ENCODE measurements at places on chromosomes 1 and 21.

- no peak for DNase-seq
Observed at GRCh38 chr1:38561725-38562124, 297.8 kb downstream of the RRAGC start.

DNA sequence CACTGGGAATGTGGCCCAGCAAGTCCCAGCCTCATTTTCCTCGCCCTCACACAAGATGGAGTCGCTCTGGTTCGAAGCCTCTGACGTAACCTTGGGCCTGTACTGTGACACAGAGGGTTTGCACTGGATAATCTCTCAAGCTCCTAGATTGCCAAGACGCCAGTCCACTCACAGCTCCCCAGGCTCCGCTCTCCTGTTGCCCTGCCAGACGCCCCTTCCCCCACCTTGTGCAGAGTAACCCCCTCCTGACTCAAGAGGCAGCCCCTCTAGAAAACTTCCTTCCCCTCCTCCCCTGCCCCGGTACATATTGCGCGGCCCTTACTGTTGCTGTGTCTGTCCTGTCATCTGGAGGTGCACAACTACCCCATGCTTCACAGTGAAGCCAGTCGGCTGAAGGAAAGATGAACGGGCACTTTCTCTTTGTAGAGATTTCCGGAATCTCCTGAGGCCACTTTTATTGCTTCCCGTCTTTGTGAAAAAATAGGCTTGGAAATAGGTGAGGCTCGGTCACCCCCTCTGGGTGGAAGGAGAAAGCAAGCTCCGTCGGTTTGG is 981 bp upstream of the KIAA1614 start:
- peak; percentile 46 for DNase-seq

- DNase-seq = no peak
Observed at GRCh38 chr1:177427811-177428210, 257.1 kb downstream of the BRINP2 start.

GRCh38 chr1:225435957-225436392 is 8.1 kb upstream of the LBR start:
- DNase-seq = no peak

DNA sequence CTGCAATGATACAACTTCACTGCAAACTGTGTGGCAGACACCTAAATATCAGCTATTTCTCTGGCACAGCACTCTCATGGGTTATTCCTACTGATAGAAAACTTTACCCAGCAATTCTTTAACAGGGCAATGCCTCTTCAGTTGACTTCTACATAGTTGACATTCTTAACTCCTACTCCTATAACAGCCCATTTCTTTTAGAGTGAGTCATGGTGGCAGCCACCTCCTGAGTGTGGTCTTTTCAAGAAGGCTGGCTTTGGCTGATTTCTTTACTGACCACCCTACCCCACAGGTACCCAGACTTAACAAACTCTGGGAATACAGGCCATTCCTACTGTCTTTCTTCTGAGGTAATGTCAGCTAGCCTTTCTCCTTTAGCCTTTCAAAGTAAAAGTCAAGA is 805.8 kb upstream of the ADGRL2 start:
- DNase-seq = no peak

- no peak for DNase-seq
Observed at GRCh38 chr1:18021242-18021641, 86.4 kb upstream of the IGSF21 start.

DNA sequence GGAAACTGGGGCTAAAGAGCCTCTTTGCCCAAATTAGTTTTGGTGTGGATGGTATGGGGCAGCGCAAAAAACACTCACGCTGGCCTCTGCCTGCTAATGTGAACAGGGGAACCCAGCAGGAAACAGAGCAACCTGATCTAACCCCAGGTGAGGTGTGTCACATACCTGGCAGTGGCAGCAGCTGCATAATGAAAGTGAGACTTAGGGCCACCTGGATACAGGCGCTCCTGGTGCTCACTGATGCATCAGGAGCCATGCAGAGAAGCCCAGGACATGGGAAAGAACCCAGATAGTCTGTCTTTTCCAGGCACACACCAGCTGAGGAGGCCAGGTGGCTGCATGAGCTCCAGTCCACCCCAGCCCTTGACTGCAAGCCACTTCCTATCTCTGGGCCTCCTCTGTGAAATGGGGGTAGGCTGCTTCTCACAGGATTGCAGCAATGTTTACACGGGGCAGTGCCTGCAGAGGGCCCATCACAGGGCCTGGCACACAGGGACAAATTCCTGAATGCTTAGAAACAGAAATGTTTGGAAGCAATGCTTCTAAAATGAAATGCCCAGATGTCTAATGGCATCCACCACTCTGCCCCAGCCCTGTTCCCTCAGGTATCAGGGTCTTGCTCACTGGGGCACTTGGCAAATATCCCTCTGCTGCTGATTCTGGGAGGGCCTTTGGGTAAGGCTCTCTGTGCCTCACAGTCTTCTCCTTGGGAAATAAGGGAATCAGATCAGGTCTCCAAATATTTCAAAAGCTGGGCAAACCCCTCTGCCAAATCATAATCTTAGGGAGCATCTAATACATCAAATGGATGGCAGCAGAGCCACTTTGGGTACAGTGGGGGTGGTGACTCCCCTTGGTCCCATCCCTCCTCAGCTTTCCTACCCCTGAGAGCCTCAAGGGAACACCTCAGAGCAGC is 19.9 kb downstream of the DHCR24 start:
- DNase-seq = no peak

GRCh38 chr1:94438692-94439276 is 20.6 kb downstream of the ABCD3 start:
- DNase-seq = no peak

GRCh38 chr1:173527151-173527826 is 50.2 kb downstream of the PRDX6 start:
- DNase-seq = peak; percentile 32

GRCh38 chr1:210696709-210697108 is 368.0 kb downstream of the HHAT start:
- peak; percentile 21 for DNase-seq

DNA sequence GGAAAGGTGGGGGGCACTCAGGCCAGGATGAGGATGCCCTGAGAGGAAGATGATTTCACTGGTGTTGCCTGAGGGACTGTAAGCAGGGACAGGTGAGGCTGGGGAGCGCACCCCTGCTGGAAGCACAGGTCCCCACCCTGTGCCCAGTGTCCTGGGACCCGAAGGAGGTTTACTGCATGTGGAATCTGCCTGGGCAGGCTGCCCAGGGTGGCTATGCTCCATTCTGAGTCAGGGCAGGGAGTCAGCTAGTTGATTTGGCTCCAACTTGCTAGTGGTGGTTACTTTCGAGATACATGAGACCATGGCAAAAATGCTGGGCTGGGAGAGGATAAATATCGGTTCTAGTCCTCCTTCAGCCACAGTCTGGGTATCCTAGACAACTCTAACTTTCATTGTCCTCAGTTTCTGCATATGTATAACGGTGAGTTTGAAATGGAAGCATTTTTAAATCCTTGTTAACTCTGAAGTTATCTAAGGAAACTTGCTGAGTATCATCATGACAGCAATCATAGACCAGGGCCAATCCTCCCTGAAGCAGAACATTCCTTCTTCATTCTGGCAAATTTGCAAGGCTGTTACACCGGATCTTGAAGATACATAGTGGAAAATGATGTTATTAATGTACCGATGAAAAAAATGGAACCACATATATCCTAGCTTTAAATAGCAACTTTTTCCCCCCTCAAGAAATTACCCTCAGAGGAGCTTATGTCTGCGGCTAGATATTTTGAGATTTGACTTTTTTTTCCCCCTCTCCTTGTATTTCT is 7.7 kb downstream of the TLR5 start:
- peak; percentile 29 for DNase-seq

DNA sequence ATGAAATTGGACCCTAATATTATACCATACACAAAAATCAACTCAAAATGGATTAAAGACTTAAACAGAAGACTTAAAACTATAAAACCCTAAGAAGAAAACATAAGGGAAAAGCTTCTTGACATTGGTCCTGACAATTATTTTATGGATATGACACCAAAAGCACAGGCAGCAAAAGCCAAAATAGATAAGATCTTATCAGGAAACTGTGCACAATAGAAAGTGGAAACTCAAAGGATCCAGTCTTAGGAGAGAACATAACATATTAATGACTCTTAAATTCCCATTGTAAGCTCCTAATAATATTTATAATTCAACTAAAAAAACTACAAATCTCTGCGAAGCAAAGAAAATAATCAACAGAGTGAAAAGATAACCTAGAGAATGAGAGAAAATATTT is 39.8 kb downstream of the RGS13 start:
- DNase-seq = no peak

DNA sequence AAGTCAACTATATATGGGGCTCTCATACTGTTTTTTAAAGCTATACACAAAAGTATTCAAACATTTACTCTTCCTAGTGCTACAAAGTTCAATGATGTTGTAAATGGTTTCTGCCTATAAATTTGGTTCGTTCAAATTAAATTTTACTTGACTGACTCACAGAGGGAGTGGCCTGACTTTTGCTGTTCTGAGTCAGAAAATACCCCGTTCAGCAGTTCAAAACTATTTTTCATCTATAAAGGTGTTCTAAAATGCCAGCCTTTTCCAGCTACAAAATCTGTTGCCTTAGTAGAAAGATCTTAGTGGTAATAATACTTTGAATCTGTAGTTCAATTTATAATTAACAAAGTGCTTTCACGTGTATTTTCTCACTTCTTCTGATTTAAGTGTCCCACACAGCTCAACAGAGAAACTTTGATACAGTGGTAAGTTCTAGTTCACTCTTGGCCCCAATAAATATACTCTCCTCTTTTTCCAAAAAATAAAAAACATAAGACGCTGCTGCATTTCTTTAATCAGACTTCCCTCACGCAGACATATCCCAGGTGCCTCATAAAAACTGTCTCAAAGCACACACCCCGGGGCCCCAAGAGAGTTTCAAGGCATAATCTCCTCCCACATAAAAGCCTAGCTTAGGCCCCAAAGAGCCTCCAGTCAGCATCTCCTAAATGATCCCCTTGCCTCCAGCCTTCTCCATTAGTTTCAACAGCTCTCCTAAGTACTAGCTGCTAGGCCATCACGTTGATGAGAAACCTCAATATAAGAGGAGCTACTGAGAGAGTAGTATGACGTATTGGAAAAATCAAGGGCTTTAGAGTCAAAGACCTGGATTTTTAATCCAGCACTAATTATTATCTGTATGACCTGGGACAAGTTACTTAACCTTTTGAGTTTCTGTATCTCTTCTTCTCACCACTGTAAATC is 3.2 kb downstream of the PTP4A2 start:
- DNase-seq = peak; percentile 93

GRCh38 chr1:174075245-174075692 is 53.1 kb upstream of the RC3H1 start:
- no peak for DNase-seq

GRCh38 chr1:184622136-184622823 is 132.4 kb downstream of the EDEM3 start:
- peak; percentile 98 for DNase-seq

DNA sequence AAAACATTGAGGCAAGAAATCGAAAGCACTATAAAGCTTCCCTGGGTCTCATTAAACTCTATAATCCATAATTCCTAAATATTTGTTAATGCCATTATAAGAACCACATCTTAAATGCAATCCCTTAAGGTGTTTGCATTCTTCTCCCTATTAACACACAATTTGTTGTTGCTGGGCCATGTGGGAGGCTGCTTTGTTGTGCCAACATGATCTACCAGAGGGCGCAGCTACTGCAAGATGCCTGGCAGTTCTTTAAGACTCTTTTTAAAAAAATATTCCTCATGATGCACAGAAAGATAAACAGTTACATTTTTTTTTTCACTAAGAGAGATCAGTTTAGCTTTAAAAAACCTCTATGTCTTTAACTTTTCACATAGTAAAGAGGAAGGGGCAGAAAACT is 39.0 kb upstream of the BCAS2 start:
- no peak for DNase-seq

DNA sequence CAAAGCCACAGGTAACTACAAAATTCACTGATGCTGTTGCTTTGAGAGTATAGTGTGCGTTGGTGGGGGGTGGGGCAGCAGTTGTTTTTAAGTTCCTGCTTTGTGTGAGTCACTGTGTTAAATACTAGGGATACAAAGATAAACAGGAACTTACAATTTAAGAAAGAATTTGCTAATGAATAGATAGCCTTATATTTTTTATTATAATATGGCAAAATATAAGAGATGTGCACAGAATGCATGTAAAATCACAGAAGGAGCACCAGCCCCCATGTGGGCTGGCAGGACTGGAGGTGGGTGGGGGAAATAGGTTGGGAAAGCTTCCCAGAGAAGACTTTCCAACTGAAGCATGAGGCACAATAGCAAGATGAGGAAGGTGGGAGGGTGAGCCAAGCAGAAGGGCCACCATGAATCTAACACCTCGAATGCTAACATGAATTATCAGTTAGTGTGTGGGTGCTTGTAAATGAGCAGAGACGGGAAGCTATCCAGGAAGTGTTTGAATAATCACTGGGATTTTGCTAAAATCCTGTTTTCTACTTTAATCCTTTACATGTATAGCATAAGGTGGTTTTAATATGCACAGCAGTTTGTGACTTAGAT is 57.0 kb upstream of the RAVER2 start:
- no peak for DNase-seq

DNA sequence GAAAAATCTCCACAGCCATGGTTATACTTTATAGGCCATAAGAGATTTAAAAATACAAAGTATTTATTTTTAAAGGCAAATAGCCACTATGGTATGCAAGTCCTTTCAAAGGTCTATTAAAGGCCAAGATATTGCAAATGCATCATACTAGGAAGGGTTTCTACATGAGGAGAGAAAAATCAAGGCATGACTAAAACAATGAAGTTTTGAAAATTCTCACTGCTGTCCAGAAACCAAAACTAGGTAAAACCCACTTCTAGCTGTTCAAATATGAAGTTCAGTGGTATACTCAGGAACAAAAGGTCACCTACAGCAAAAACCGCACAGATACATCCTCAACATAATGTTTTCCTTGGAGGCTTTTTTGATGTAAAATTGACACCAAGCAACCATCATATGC is 75.0 kb downstream of the EPS15 start:
- no peak for DNase-seq

DNA sequence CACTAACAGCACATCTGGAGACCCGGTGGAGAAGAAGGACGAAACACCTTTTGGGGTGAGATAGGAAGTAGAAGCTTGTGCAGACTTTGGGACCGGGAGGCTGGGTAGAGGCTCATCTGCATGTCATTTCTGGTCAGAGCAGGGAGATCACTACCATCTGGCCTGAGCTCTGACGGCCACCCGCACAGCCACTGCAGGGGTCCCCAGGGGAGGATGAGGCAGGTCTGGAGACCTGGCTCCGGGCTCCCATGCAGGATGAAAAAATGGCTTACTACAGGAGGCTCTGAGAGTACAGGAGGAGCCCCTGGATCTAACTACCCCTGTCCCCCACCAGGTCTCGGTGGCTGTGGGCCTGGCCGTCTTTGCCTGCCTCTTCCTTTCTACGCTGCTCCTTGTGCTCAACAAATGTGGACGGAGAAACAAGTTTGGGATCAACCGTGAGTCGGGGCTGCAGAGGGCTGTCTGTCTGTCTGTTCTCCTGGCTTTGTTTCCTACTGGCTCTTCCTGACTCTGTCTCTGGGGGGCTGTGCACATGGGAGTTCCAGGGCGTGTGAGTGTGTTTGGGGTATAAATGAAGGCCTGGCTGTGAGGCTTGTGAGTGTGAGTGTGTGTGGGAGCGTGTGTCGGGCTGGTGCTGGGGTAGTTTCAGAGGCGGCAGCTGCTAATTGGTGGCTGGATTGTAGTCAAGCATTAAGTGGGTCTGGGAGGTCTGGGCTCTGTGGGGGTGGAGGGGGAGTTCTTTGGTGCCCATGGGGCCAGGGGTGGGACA is 14.1 kb downstream of the NTRK1 start:
- no peak for DNase-seq

Measured in umbilical cord (tissue), 2 donors.